ENCODE measurements at places on chromosomes 2 and 18.

GRCh38 chr2:8107621-8108378, 574.1 kb upstream of the ID2 start:
- no peak for DNase-seq

DNA sequence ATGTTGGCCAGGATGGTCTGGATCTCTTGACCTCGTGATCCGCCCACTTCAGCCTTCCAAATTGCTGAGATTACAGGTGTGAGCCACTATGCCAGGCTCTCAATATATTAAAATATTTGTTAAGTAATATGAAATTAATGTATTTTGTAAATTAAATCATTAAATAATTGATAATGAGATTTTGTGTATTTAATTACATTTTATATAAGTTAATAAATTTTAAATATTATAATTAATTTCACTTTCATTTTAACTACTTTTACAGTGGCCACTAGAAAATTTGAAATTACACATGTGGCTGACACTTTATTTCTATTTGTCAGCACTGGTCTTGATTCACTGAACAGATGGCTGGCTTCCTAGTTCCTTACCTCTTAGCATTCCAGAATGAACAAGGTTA, 102.6 kb downstream of the DPP10 start:
- DNase-seq, result no peak

- DNase-seq, result no peak
Measured at GRCh38 chr2:8588831-8589191, 93.0 kb upstream of the ID2 start.

DNA sequence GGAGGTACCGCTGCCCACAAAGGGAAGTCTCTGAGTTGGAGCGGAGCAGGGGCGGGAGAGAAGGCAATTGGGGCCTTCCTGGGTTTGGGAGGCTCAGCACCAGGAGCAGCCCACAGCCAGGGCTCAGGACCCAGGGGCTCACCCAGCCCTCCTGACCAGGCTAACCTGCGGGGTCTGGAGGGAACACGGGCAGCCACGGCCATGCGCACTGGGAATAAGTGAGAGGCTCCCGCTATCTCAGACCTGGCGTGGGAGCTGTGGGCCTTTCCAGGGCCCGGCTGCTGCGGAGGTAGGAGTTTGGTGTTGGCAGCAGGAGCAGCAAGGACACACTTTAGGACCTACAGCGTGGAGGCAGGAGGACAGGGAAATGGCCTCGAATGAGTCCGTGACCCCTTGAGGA, 69.0 kb downstream of the RRM2 start:
- DNase-seq, result no peak

- DNase-seq, result no peak
Measured at GRCh38 chr2:45585267-45585861, 25.7 kb downstream of the SRBD1 start.

DNA sequence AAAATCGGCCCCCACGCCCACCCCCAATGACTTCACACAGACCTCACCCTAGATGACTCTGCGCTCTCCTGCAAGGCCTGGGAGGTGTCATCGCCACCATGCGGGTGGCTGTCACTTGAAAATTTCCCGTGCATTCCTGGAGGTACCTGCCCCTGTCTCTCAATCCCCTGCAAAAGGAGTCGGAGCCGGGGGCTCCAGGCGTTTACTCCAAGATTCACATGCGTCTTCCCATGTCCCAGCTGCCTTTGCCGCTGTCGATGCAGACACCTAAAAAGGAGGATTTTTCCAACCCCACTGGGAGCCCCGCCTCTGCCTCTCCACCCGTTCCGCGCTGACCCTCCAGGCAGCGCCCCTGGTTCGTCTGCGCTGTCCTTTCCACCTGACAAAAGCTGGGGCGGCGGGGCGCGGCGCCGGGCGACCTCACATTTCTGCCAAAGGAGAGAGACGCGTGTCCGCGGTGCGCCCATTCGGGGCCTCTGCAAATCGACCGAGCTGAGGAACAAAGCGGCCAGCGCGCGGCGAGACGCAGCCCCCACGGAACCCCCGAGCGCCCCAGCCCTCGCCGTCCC, 667 bp downstream of the REEP1 start:
- DNase-seq, result peak; percentile 29

- DNase-seq, result no peak
Measured at GRCh38 chr2:97849881-97850528, 136.6 kb downstream of the ZAP70 start.

DNA sequence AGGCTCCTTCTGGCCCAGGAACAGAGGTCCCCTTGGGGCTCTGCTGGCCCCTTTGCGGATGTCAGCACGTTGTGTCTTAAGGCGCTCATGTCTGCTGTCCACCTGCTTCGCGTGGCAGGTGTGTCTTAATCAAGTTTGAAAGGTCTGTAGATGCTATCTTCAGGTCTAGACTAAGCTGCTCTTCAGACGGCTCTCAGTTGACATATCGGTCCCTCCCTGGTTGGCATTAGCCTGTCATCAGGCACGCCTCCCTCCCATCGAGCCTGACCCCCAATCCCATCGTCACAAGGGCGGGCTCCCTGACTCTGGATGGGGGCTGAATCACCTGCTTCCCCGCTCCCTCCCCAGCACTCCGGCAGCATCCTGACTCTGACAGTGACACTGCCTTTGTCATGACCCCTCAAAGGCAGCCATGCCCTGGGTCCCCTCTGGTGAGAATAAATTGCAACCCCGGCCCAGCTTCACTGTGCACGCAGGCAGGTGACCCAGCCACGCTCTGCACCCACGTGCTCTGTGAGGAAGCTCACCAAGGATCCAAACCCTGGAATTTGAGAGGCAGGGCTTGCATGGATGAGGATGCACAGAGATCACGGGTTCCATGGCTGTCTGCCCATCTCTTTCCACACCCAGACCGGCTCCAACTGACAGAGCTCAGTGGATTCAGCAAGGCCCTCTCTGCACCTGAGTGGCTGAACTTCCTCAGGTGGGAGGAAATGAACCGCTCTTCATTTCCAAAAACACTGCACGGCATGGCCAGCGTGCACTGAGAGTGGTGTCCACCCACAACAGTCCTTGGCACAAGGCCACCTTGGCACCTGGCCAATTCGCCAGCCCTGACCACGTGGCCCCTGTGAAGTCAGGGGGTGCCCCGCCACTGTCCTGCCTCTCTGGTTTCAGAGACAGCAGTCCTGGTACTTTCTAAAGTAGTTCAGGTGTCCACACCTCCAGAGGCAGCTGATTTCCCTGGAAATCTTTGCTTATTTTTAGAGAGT, 110.2 kb upstream of the GPC1 start:
- no peak for DNase-seq

GRCh38 chr18:8357320-8357719, 251.9 kb upstream of the RAB12 start:
- DNase-seq, result no peak

- no peak for DNase-seq
Measured at GRCh38 chr18:22115573-22115972, 53.8 kb upstream of the GATA6 start.

DNA sequence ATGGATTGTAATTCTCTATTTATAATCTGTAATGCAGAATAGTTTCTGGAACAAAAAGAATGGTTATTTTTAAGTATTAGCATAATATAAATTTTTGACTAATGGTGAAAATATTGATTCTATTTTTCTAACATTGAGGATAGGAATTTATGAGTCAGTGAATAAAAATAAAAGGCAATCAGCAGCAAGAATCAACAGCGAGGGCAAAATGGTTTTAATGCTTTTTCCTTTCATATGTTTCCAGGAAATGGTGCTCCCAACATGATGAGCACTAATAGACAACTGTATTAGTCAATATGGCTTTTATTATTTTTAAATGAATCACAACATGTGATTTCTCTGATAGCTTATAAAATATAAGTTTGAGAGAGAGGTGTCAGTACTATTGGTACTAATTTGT, 90.7 kb upstream of the TFPI start:
- DNase-seq, result no peak

GRCh38 chr2:47058003-47058931, 96.8 kb downstream of the STPG4 start:
- no peak for DNase-seq

- no peak for DNase-seq
Measured at GRCh38 chr2:96636551-96637171, 1.5 kb downstream of the KANSL3 start.

DNA sequence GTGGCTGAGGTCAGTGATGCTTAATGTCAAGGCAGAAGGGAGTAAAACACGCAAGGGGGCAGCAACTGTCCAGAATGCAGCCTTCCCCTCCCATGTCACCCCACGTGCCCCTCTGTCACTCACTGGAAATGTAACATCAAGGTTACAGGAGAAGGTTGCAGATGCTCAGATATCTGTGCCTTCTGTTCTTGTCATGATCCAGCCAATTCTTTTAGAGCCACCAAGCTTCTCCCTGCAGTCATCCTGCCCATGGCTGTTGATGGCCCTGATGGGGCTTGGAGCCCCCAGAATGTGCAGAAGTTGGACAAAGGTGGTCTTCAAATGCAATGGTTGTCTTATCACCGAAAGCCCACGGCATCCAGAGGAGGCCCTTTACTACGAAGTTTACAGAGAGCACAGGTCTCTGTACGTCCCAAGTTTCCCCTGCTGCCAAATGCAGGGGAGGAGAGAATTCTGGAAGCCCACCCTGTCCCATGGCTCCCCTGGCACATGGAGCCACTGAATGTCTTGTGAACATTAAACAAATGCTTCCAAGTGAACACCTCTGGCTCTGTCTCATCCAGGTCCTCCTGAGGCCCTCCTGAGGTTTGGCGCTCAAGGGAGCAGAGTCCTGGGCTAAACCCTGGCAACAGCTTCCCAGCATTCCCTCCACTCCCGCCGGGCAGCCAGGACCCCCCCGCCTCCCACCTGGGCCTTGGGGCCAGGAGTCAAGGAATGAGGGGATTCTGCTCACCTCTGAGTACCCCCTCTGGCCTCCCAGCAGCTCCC, 4.5 kb upstream of the GPR55 start:
- no peak for DNase-seq

DNA sequence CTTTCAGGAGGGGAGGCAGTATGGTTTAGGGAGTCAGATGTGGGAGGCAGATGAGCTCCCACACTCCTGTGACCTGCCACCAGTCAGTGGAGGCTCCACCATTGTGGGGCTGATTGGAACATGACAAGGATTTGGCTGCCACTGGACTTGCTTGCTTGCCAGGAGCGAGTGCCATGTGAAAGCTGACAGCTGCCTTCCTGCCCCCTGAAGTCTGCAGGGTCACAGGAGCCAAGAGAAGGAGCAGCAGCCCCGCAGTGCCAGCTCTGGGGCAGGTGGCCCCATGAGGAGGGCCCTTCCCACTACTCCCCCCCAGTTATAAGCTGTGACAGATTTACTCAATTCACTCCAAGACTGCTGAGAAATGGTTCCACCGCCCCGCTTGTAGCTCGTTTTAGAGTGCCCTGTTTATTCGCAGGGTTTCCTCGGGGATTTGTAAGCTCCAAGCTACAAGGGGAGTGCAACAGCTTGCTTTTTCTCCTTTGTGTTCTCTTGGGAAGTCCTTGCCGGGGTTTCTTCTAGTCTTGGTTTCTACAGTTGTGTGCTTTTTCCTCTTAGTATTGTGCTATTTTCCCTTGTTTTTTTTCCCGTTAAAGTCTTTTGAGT, 414.3 kb downstream of the MEIS1 start:
- DNase-seq, result no peak

DNA sequence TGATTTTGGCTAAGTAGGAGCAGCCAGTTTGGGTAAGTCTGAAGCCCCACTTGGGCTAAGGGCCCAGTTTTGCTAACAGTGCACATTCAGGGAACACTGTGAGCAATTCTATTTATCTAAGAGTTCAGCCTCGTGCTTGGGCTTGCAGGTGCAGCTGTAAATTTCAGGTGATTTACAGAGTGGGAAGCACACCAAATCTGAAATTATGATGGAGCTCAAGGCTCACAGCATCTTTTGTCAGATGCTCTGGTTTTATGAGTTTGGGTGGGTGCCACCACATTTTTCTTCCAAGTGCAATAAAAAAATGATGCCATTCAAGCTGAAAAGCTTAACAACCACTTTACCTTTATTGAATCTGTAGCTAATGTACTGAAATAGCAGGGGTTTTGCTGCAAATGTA, 671.2 kb downstream of the LRRTM4 start:
- DNase-seq, result no peak

DNA sequence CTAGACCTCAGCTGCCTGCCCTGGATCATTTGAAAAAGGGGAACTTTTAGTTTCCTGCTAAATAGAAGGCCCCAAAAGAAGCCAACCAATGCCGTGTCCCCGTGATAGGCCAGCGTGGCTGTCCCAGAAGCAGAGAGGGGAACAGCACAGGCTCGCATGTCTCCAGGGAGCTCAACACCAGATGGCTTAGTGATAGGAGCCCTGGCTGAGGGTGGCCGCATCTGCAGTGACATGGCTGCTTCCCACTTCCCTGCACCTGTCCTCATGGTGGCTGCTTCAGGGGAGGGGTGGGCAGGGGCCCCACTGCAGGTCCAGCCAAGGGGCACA, 79.6 kb downstream of the MBP start:
- DNase-seq, result no peak

GRCh38 chr2:160613466-160614153, 120.0 kb upstream of the RBMS1 start:
- no peak for DNase-seq

- DNase-seq, result no peak
Measured at GRCh38 chr2:202760848-202761247, 110.7 kb downstream of the ICA1L start.

GRCh38 chr2:238739668-238740067, 108.2 kb upstream of the TWIST2 start:
- no peak for DNase-seq

- DNase-seq, result no peak
Measured at GRCh38 chr2:20757405-20758090, 65.4 kb downstream of the LDAH start.

DNA sequence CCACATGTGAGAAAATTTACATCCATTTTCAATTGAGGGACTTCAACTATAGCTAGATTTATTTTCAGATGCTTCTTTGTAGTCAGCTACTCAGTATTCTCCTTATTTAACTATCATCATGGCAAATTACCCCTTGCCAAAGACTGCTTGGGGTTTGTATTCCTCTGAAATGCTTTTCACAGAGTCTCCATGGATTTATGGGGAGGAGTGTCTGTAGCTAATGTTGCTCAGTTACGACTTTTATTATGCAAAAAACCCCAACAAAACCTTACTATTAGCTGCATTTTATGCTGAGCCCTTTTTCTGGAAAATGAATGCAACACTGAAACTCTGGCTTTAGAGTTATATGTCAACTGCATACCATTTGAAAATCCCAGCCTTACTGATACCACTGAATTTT, 78.6 kb downstream of the RFTN2 start:
- DNase-seq, result no peak

DNA sequence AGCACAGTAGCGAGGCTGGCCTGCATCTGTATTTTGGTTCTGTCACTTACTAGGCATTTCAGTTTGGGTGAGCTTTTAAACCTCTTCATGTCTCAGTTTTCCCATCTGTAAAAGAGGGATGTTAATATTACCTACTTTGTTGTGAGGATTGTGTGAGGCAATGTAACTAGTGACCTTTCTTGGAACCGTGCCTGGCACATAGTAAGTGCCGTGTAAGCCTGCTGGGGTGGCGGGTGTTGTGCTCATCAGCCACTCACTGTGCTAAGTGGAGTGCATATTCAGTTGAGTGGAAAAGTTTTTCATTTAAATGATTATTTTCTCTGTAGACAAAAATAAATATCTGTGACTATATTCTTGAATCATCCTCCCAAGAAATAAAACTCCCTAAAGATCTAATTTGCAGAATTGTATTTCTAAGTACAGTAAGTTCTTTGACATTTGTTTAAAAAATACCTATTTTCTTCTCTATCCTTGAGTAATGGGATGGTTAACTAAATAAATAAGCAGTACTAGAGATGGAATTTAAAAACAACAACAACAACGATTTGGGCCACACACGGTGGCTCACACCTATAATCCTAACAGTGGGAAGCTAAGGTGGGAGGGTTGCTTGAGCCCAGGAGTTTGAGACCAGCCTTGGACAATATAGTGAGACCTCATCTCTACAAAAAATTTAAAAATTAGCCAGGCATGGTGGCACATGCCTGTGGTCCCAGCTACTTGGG, 56.7 kb downstream of the MALT1 start:
- no peak for DNase-seq

GRCh38 chr18:75376004-75376403, 51.5 kb downstream of the SMIM21 start:
- no peak for DNase-seq

All from stimulated activated CD4-positive, alpha-beta T cell treated with anti-CD3 and anti-CD28 coated beads, Interleukin-2, amount 100 ng/mL, for 24 hours (primary cell).